Natural killer cell (primary cell): ENCODE measurements at places on chromosomes 13 and 19. TPM values are rescaled to one million over a fixed set of nuclear protein-coding genes. Genes with fewer than 3 reads are reported as not detected.

DNA sequence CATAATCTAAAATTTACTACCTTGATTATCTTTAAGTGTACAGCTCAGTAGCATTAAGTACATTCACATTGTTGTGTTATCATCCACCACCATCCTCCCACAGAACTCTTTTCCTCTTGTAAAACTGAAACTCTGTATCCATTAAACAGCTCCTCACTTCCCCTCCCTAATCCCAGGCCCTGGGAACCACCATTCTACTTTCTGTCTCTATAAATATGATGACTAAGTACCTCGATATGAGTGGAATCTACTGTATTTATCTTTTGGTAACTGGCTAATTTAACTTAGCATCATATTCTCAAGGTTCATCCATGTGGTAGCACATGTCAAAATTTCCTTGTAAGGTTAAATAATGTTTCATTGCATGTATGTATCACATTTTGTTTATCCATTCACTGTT lies 49.0 kb upstream of the POMP start:
- DNase-seq, result no peak

DNA sequence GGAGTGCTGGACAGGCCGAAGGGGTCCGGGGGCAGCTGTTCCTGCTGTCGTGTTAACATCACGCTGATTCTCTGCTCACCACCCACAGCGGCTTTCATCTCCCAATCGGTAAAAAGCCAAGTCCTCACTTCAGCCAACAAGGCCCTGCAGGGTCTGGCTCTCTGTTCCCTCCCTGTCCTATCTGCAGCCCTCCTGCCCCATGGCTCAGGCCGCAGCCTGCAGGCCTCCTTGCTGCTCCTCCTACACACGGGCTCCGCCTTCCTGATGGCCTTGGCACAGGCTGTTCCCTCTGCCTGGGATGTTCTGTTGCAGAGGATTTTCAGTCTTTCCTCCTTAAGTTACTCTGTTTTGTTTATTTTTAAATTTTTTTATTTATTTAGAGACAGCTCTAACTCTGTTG lies 22.2 kb downstream of the FUZ start:
- DNase-seq, result no peak

DNA sequence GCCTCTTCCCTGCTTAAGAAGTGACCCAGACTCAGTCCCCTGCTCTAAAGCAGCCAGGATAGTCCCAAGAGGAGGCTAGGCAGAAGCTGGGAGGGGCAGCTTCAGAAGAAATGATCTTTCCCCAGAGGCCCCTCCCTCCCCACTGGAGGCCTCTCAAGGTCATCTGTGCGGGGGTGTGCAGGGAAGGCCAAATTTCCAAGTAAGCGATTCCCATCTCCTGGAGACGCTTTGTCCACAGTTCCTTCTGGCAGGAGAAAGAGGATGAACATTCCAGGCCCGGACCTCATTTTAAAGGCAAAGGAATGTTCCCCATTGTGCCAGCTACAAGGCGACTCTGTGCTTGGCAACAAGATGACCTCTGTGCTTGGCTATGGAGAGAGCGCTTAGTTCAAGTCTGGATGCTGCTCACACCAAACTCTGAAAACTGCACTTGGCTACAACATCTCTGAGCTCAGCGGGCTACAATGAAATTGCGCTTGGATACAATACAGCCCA lies 23.5 kb downstream of the COL5A3 start:
- DNase-seq, result no peak

DNA sequence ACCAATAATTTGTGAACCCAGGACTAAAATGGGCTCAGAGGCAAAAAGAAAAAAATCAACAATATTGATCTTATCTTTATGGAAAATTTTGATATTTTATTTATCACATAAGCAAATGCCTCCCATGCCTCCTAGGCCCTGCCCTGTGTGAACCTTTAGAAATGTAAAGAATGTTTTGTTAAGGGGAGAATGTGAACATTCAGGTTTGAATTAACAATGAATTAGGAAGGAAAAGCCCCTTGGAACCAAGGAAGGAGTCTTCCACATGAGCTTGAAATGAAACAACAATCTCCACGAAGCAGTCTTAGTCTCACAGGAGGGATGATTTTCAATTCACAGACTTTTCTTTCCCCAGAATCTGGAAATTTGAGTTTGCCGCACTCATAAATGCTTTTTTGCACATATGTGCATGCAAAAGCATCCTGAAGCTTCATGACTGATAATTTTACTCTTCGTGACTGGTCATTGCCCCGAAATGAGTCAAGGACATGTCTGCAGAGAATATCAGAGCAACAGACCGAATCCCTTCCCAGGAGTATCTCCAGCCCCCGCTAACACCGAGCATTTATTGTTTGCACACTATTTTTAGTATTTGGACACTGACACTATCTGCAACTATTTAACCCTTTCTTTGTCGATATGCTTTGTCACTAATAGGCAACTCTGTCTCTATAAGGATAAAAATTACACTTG lies 135.2 kb downstream of the DCT start:
- no peak for DNase-seq

DNA sequence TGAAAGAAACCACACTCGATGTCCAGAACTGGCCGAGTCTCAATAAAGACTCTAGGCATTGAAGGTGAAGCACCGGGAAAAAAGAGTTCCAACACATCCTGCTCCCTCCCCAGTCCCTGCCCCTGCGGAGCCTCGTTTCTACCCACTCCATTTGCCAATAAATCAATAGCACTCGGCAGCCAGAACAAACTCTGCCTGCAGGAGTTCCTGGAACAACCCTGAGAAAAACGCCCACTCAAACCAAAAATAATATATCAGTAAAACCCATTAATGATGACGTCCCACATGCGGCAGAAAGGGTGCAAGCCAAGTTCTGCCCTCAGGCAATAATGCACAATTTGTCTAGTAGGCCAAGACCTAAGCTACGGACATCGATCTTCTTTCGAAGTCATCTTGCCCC lies 41.0 kb downstream of the PDCD5 start:
- DNase-seq, result no peak

- DNase-seq, result no peak
Observed at GRCh38 chr13:76622315-76623040, 263.7 kb downstream of the KCTD12 start.

GRCh38 chr19:38073841-38074685 lies 150.0 kb downstream of the DPF1 start:
- DNase-seq, result no peak

TYROBP gene
- total RNA-seq, result 494 TPM

ZNF69 gene
- 4.1 TPM for total RNA-seq

ANKLE1 gene
- 1.3 TPM for total RNA-seq

SERPINE3 gene
- not detected for total RNA-seq

TFPT gene
- 14.1 TPM for total RNA-seq

VSTM2B gene
- not detected for total RNA-seq
